Activated naive CD8-positive, alpha-beta T cell treated with anti-CD3 and anti-CD28 coated beads, Interleukin-2, amount 10 ng/mL, durations not matched to agents 7 days and 5 days (primary cell): ENCODE measurements at places on chromosomes 4 and X. TPM values are rescaled to one million over a fixed set of nuclear protein-coding genes. Genes with fewer than 3 reads are reported as not detected.

Gene MYL5
- 20.0 TPM for total RNA-seq

Gene FREM3
- total RNA-seq, result not detected

Gene HSPA4L
- 0.28 TPM for total RNA-seq

- H3K4me3 ChIP-seq, result peak overlapping the region; percentile 70
- DNase-seq, result peak; percentile 51
- peaks cover 6% of the 10 kb centered on the region for H3K36me3 ChIP-seq
These were observed 350.3 kb downstream of the PTTG2 start for GRCh38 chr4:38310446-38311043.

DNA sequence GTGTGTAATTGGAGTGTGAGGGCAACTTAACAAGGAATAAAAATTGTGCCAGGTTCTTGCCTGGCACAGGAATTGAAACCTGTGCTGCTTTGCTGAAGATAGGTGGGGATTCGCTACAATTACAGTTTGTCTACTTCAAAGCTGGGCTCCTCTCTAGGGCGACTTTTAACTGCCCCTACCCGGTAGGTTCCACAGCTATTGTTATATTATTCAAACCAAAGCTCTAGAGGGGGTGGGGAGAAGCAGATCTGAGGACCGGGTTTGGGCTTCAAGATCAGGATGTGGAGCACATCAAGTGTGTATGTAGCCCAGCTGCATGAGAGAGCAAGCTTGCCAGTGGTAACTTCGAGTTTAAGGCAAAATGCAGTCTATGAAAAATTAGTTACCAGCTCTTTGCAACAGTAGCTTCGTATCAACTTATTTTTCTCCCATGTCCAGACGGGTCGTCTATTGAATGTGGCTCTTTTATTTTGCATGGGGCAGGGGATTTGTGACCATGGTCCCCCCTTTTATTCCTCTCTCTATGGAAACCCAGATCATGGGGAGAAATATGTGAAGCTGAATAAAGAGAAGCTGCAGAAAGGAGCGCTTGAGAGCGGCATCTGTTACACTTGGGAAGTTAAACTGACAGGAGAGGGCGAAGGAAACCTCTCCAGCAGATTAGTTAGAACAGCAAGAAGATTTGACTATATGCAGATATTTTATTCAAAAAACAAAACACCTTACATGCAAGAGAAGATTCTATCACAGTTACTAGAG lies 3.2 kb upstream of the POU3F4 start:
- peaks cover 69% of the 10 kb centered on the region for H3K27me3 ChIP-seq
- DNase-seq, result no peak
- no peak overlapping the region for H3K27ac ChIP-seq

- H3K4me3 ChIP-seq, result no peak overlapping the region
- no peaks in the 10 kb centered on the region for H3K36me3 ChIP-seq
- H3K4me1 ChIP-seq, result no peaks in the 10 kb centered on the region
- no peak overlapping the region for H3K27ac ChIP-seq
- H3K27me3 ChIP-seq, result no peaks in the 10 kb centered on the region
These were observed 730.2 kb downstream of the KCTD8 start for GRCh38 chr4:43718369-43718768.
